ENCODE measurements at places on chromosomes 2 and 18.
A peak's percentile ranks its signal among the peaks of the same experiment; 100 is the strongest.

DNA sequence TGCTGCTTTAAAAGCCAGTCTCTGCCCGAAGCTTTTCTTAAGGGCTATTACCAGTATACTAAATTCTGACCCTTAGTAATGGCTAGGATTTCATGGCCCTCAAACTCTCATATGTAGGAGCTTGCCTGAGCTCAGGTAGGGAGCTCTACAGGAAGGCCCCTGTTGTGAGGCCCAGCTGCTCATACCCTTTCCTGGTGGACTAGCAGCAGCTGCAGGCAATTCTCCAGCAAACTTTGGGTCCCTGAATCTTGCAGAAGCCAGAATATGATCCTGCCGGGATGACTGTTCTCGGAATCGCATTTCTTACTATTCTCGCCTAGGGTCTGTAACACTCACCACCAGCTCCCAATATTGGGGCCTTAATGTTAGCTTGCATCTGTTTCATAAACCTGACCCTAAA is 106.4 kb upstream of the SERTAD2 start:
- no peak for DNase-seq

- DNase-seq: no peak
These were observed 361.4 kb downstream of the LNPK start for GRCh38 chr2:175640655-175641054.

GRCh38 chr18:74899554-74899953 is 301.9 kb downstream of the ZNF407 start:
- no peak for DNase-seq

DNA sequence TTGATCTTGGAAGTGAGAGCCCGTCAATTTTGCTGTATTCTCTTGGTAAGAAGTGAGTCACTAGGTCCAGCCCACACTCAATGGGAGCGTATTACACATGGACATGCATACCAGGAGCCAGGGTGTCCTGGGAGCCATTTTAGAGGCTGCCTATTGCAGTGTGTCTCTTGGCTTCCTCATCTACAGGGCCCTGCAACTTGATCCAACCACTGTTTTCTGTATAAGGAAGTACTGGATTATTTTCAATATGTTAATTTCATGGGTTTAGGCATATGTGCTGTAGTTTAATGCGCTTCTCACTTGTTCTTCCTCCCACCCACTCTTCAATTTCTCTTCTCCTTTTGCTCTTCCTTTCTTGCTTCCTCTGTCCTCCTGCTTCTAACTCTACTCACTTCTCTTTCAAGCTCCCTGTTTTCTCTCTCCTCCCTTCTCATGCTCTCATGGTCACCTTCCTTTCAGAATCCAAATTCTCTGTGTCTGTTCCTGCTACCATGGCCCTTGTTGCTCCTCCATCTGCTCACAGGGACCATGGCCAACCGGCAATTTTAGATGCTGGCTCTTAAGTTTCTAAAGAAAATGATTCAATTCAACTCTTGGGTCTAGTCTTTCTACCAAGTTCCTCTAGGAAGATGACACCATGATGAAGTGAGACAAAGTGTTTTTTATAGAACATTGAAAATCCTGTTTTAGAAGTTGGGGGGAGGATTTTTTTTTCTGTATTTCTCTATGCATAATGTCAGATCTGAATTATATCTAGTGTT is 152.0 kb upstream of the ZEB2 start:
- no peak for DNase-seq

DNA sequence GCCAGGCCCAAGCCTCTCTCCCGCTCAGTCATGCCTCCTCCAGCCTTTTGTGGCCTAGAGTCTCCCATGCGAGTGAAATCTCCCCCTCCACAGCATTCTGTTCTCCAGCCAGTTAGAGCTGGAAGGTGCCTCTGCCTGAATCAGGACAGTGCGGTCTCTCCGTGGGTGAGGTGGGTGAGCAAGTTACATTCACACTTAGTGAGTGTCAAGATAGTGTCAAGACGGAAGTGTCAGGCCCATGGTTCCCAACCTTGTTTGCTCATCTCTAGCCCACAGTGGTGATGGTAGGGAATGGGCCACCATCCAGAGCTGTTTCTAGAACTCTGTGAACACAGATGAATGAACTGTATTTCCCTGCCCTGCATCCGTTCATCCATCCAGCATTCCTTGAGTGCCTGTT is 59.5 kb downstream of the LPIN1 start:
- DNase-seq: peak; percentile 26

- DNase-seq: no peak
These were observed 62.0 kb downstream of the ODC1 start for GRCh38 chr2:10385933-10386773.

Measured in endodermal cell (in vitro differentiated cells).